Type B pancreatic cell (in vitro differentiated cells): ENCODE measurements at places on chromosomes 12 and 14. TPM values are rescaled to one million over a fixed set of nuclear protein-coding genes. Genes with fewer than 3 reads are reported as not detected.

- no peak for DNase-seq
These were observed 79.7 kb downstream of the SPTB start for GRCh38 chr14:64800000-64800399.

DNA sequence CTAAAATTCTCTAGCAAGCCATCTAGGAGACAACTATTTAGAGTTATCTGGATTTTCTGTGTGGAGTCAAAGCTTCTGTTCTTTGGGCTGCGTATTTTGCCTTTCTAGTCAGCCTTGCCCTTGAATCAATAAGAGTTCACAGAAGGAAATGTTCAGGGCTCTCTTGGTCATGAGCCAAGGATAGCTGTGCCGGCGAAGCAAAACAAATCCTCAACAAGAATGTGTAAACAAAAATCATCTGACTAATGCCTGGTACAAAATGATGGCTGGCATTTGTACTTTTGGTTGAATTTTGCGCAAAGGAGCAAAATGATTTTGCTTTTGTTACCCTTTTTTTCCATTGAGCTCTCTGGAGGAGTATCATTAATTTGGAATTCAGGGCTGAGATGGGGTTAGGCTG is 171.1 kb downstream of the DACT1 start:
- no peak for DNase-seq

DNA sequence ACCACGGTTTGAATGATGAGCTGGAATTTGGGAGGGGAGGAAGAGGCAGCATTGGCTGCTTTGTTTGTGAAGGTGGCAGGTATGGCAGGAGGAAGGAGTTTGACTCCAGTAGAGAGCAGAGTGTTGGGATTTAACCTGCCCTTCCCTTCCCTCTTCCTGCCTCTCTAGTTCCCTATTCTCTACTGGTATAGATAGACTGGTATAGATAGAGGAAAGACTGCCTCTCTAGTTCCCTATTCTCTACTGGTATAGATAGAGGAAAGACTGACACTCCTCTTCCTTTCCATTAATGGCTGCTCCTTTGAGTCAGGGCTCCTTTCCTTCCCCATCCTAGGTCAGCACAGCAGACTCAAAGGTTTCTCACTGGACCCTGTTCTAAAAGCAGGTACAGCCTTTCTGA is 8.4 kb upstream of the SYCP3 start:
- no peak for DNase-seq

DNA sequence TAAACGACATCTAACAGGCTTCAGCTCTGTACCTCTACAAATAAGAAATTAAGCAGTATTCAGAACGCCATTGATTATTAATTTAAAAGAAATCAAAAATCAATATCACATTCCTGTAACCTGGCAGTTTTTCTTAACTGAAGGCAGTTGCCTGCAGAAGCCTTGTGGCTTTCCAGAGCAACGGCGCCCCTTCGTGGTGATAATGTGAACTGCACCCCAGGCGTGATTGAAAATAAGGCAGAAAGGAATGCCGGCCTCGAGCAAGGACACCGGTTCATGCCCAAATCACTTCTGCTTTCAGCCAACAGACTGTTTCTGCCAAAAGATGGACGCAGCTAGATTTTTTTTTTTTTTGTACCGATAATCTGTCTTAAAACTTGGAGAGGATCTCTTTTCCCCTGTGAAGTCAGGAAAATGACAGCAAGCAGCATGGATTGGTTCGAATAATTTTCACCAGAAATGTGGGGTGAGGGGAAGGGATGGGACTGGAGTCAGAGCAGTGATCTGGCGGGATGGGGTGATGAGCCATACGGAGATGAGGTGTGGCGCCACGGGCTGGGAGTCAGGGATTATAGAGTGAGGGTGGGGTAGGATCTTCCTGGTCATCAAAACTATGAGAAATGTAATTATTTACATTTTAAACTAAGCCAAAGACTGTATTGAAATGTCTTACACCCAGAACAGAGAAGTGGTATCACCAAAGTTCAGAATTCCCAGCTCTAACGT is 473.0 kb downstream of the DPF3 start:
- peak; percentile 88 for DNase-seq

DNA sequence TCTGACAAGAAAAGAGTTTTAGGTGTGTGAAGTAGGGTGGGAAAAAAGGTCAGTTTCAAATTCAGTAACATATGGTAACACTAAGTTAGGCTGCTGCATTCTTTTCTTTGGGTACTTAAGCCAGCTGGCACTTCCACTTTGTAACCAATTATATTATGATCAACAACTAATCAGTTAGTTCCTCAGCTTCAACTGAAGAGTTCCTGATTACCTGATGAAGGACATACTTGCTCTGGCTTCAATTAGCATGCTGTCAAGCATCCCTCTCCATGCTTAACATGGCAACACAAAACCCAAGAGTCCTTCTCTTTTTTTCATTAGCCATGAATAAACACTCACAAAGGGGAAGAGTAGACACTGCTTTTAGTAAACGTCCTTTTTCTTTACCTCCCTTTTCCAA is 6.8 kb upstream of the KANSL2 start:
- no peak for DNase-seq

DNA sequence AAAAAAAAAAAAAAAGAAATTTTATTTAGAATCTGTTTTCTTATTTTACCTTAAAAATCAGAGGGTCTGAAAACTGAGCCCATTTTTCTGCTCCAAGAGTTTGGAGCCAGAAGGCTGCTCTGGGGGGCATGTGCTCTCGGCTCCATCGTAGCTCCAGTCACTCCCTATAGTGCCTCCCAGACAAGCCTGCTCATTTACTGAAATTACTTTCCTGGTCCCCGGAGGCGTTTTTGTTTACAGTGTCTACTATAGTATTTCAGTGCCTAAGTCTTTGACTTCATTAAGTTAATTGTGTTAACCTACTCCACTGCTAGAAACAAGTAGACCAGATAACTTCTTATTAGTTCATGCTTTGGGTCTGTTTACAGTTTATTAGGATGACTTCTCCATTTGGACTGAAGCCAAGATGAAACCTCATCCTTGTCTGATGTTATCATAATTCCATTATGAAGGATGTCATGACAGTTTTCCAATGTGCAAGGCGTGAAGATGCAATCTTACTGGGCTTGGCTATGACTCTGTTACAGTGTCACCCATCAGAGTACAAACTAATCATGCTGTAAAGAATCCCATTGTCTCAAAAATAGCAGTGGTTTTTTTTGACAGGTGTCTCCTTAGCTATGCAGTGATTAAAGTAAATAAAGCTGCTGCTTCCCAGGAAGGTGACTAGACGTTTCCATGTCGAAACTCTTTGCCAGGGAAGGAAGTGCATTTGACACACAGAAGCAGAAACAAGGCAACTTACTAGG is 182.3 kb downstream of the TMEM132C start:
- DNase-seq, result no peak

GRCh38 chr12:6266971-6267721 is 43.3 kb upstream of the PLEKHG6 start:
- no peak for DNase-seq

GRCh38 chr14:73787486-73788316 is 63.9 kb upstream of the PTGR2 start:
- DNase-seq, result no peak

DNA sequence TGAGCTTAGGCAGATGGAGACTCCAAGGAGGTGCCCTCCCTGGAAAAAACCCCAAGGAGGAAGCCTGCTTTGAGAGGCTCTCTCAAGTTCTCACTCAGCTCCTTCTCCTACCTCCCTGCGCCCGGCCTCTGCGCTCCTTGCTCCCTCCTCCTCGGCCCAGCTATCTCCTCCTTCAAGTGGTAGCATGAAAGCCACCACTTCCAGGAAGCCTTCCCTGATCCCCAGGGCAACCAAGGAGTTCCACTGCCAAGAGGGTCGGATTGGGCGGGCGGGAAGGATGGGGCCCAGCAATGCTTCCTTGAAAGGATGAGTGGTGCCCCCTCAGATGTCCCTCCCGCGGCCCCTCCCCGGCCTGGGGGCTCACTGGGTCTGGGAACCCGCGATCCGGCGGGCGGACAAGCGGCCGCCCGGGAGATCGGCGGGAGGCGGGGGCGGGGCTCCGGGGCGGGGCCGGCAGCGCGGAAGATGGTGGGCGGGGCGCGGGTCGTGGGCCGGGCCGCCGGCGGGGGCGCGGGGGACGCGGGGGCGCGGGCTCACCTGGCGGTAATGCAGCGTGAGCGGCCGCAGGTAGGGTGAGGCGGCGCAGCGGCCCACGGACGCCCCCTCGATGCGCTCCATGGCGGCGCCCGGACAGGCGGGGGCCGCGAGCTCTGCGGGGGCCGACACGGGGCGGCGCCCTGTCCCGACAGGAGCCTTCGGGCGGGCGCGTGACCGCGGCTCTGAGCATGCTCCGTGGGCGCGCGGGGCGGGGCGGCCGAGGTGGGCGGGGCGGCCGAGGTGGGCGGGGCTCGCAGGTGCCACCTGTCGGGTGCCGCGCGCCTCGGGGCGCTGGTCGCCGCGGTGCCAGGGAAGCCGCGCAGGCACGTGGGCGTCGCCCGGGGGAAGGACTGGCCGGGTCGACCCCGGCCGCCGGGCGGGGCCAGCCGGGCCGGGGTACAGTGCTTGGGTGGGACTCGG is at the start of gene NUDT14:
NUDT14 (minus strand) TSS at position 721 of the 957 bp plus-strand sequence; CDS start at position 618, 103 bp downstream.
- peak; percentile 90 for DNase-seq

GRCh38 chr12:52073531-52074381 is 4.0 kb downstream of the ATG101 start:
- DNase-seq, result no peak

DNA sequence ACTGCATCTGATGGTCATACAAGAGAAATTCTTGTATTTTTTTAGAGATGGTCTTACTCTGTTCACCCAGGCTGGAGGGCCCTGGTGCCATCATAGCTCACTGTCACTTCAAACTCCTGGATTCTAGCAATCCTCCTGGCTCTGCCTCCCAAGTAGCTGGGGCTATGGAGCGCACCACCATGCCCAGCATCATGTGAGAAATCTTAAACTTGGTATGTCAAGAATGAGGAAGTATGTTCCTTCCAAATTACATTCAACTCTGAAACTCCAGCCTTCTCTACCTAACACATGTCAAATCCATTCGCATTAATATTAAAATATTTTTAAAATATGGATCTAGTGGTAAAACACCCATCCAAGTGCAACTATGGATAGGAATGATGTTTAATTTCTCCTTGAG is 27.5 kb upstream of the CDKN3 start:
- no peak for DNase-seq

DNA sequence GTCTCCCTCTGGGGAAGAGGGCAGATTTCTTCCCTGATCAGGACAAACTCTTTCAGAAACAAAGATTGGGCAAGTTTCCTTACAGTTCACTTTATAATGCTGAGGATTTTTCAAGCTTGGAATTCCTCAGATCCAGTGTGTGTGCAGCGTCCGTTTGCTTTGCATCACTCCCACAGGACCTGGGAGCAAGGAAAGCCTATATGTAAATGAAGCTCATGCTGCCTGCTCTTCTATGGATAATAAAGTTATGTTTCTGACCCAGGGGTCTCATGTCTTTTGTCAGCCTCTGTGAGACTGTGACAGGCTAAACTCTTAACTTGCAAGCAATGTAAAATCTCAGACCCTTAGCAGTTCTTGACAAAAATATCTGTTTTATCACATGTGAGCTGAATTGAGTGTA is 41.6 kb downstream of the TRHDE start:
- DNase-seq, result no peak

DNA sequence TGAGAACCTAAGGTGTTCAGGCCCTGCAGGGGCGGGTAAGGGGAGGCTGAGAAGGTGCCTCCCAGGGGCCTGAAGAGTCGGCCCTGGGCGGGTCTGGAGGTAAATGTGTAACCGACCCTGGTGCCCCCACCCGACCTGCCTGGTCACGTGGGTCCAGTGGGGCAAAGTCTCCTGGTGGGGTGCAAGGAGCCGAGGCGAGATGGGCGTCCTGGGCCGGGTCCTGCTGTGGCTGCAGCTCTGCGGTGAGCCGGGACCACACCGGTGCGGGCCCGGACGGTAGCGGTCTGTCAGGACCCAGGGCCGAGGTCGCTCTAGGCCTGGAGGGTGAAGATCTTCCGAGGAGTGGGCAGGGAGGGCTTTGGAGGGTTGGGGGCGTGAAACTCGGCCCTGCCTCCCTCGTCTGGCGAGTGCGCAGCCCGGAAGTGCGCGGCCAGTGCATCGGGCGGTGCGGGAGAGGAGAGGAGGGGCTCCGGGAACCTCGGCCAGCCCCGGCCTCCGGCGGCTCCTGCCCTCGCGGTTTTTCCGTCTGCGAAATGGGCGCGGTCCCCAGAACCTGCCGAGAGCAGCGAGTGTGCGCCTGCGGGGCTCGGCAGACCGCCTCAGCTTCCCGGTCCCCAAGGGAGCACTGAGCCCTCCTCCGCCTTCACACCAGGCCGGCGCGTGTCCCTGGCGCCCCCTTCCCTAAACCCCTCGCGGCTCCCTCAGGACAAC is at the start of gene AMN:
AMN (plus strand) TSS at position 174 of the 711 bp plus-strand sequence; CDS start at position 200, 26 bp downstream.
- no peak for DNase-seq

GRCh38 chr12:96194971-96195844 is 1.0 kb downstream of the ELK3 start:
- no peak for DNase-seq

GRCh38 chr14:71524320-71524982 is 407.8 kb upstream of the RGS6 start:
- DNase-seq, result no peak

GRCh38 chr12:131035245-131035681 is 81.6 kb downstream of the ADGRD1 start:
- DNase-seq, result no peak

GRCh38 chr14:56118611-56119181 is 485 bp downstream of the PELI2 start:
- no peak for DNase-seq

DNA sequence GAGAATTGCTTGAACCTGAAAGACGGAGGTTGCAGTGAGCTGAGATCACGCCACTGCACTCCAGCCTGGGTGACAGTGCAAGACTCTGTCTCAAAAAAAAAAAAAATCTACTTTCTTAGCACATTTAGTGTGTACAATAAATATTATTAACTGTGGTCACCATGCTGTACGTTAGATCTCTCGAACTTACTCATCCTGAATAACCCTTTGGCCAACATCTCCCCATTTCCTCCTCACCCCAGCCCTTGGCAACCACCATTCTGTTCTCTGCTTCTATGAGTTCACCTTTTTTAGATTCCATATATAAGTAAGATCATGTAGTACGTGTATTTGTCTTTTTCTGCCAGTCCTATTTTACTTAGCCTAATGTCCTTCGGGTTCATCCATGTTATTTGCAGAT is 13.4 kb downstream of the FUT8 start:
- no peak for DNase-seq

GRCh38 chr14:95901054-95901453 is 24.4 kb downstream of the TUNAR start:
- no peak for DNase-seq

DNA sequence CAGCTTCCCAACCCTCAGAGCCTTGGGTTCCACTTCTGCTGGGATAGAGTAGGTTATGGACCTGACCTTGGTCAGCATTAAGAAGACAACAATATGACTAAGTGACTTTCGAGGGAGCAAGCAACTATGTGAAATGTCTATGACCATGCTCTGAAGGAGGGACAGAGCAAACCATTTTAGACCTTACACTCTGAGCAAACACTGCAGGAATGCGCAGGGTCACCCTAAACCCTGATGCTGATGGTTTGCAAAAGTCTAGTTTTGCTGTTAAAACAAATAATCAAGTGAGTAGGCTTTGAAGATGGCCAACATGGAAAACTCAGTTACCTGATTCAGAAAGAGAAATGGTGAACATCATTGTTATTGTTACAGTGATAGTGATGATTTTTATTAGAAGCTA is 8.7 kb downstream of the ZCCHC8 start:
- DNase-seq, result no peak

GRCh38 chr12:59595883-59596540 is at the start of gene SLC16A7:
SLC16A7 (plus strand) TSS chr12:59596029; CDS start chr12:59704802, 108,773 bp downstream.
- peak; percentile 81 for DNase-seq

The PGF gene
- 8.4 and 16.8 TPM in 2 replicates for total RNA-seq

The TSPAN19 gene
- 0.56 TPM in 1 of 2 replicates, not detected in the other for total RNA-seq

The IRF9 gene
- total RNA-seq, result 60.0 and 63.4 TPM in 2 replicates

The PNMA1 gene
- 35.5 and 64.8 TPM in 2 replicates for total RNA-seq

The CPNE6 gene
- not detected in 2 replicates for total RNA-seq

The DPPA3 gene
- total RNA-seq, result not detected in 2 replicates

The NFATC4 gene
- 33.8 and 130 TPM in 2 replicates for total RNA-seq

The VWF gene
- 0.70 and 1.3 TPM in 2 replicates for total RNA-seq

The GSG1 gene
- total RNA-seq, result 0.36 and 2.0 TPM in 2 replicates

The GPR68 gene
- 0.33 and 0.58 TPM in 2 replicates for total RNA-seq
